Keratinocyte (primary cell): ENCODE measurements at places on chromosomes 3 and 15. TPM values are rescaled to one million over a fixed set of nuclear protein-coding genes. Genes with fewer than 3 reads are reported as not detected.

Gene RPL15
- 3,052 to 3,406 TPM (median 3,375 TPM) in 3 replicates for polyA plus RNA-seq

Gene NME9
- polyA plus RNA-seq: 0.05 TPM in 1 of 3 replicates, not detected in the others

DNA sequence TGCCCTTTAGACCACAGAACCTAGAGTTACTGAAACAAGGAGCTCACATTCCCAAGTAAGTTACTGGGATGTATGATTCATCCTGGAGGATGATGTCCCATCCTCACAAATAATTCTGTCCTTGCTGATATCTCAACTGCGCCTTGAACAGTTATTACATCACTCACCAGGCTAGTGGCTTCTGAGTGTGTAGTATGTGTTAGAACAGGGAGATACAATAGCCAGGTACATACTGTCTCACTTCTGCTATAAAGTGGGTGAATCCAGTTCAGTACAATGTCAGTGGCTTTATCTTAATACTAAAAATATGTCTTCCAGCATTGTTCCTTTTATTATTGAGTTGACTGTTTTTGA is 483.2 kb upstream of the FRG2C start:
- DNase-seq: no peak

GRCh38 chr3:188943591-188943990 is 228.2 kb upstream of the TPRG1 start:
- DNase-seq: no peak

DNA sequence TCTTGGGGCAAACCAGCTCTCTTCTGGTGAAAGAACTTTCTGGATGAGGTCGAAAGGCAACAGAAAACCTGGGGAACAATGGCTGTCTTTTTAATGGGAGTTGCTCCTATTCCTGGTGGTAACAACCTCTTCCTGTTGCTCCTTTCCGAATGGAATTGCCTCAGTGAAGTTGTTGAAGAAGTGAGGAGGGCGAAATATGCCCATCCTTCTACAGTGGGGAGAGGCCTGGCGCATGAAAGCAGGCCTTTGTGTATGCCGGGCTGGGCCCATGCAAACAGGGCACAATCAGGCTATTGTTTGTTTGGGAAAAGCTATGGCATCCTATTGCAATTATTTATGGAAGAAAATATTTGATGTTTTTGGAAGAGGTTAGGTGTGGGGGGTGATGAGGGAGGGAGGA is 166.9 kb downstream of the IGF1R start:
- DNase-seq: no peak
